ENCODE measurements at places on chromosomes 11 and 22.

GRCh38 chr11:2529636-2530035 lies 84.8 kb downstream of the KCNQ1 start:
- no peak for DNase-seq

GRCh38 chr11:92827132-92827531 lies 142.3 kb upstream of the MTNR1B start:
- DNase-seq = no peak

- DNase-seq = peak; percentile 64
Observed at GRCh38 chr11:63917692-63918506, 935 bp upstream of the RCOR2 start.

DNA sequence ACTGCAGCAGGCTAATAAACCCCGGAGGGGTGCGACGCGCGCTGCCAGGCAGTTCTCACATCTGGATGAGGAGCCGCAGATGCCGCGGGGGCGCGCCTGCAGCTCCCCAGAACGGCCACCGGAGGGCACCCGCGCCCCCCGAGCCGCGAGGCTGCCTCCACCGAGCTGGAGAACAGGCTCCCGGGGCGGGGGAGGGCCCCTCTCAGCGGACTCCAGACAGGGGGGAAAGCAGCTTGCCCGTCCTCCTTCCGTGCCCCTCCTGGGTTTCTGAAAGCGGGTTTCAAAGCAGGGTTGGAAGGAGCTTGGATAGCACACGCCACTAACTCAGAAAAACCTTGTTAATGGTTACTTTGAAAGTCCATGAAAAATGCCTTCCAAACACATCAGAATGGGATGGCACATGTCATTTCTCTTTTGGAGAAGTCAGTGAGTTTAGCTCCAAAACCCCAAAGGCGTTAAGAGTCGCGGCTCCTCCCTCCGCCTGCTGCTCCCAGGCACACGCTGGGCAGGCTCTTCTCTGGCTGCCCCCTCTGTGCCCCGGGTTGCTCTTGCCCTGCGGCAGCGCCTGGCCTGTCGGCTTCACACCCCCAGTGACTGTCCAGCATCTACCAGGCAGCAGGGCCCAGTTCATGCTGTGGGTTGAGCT lies 317.8 kb downstream of the NTM start:
- peak; percentile 50 for DNase-seq

DNA sequence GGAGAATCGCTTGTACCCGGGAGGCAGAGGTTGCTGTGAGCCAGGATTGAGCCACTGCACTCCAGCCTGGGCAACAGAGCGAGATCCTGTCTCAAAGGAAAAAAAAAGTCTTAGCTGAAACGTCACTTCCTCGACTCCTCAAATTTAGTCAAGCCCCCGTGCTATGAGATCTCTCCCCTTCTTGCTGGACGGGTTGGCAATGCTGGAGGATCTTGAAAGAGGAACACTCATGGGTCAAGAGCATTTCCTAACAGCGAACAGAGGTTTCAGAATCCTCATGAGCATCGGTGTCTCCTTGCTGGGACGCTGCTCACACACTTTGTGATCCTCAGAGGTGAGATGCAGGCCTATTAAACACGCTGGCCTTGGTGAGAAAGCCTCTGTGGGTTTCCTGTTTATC lies 35.9 kb downstream of the APOL3 start:
- no peak for DNase-seq
